Neural progenitor cell (in vitro differentiated cells): ENCODE measurements at places on chromosomes 13 and 19.
A peak's percentile ranks its signal among the peaks of the same experiment; 100 is the strongest.

DNA sequence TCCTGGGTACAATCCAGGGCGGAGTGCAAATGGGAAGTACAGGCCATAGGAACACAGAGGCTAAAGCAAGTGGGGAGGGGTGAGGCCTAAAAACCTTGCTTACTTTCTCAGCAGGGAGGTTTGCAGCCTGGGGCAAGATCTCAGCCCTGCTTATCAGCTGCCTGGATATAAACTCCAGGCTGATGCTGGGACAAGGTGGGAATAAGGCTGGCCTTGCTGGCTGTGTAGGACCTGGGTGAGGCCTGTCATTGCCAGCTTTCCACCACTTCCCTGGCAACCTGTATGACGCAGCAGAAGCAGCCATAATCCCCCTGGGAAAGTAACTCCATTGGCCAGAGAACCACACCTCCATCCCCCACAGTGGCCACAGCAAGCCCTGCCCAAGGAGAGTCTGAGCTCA lies 279.1 kb upstream of the ATXN8OS start:
- DNase-seq = no peak

GRCh38 chr13:85665286-85665685 lies 133.9 kb downstream of the SLITRK6 start:
- DNase-seq = no peak

DNA sequence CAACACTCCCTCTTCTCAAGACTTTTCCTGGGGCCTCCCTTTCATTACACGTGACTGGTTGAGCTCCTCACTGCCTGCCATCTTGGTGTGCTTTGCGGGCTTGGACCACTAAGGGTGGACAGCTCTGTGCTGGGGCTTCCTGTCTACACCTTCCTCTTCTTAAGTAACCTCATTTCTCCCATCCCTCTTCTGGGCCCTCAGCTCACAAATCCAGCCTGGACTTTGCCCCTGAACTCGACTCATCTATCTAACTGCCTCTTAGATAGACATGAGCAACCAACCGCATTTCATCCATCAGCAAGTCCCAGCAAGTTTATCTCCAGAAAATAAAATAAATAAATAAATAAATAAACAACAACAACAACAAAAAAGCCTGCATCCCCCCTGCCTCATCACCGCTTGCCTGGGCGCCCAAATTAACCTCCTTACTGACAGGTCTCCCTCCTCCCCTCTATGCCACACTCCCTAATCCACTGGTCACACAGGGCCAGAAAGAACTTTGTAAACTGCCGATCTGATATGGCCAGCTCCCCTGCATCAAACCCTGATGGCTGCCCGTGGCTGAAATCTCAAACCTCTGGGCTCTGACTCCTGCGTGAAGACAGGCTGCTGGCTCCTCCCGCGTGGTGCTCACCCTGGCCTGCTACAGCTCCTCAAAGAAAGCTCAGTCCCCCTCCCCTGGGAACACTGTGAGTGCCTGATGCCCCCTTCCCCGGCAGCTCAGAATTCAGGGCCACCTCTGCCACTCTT lies 7.8 kb downstream of the ISOC2 start:
- no peak for DNase-seq

- DNase-seq = no peak
These were observed 194.0 kb downstream of the NDFIP2 start for GRCh38 chr13:79674765-79675515.

- peak; percentile 74 for DNase-seq
These were observed 500 bp downstream of the ZFP30 start for GRCh38 chr19:37654629-37655300.

- DNase-seq = no peak
These were observed 33.7 kb downstream of the SUGT1 start for GRCh38 chr13:52686376-52686775.

DNA sequence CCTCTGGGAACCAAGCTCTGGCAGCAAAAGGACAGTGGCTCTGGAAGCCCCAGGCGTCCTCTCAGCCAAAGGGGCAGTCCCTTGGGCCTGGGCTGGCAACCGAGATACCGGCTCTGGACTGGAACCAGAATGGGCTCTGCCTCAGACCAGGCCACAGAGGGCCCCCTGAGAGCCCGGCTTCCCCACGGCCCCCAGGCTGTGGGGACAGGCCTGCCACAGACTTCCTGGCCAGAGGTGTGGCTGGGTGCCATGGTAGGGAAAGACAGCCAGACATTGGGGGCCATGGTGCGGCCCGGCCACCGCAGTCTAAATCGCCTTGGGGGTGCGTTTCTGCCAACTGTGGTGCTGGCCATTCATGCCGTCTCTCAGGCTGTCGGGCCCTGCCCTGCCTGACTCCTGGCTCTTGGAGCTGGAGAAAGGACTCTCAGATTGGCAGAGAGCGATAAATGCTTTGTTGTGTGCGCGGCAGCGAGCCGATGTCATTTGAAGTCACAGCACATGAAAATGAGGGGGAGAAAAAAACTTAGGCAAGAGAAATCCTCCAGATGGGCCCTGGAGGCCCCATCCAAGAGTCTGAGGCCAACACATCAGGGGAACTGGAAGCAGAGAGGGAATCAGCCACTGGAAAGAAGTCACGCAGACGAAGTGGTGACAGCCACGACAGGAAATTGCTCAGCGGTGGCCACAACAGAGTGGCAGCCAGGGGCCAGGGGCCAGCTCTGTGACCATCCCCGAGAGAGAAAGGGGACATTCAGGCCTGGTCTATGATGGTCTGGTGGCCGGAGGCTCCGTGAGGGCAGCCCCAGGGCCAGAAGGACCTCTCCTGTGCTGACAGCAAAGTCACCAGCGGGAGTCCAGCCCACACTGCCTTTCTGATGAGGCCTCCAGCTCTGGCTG lies 26.5 kb downstream of the SH3GL1 start:
- no peak for DNase-seq

GRCh38 chr19:547836-548720 lies 4.2 kb downstream of the GZMM start:
- DNase-seq = no peak

- no peak for DNase-seq
These were observed 24.2 kb downstream of the NEK5 start for GRCh38 chr13:52104624-52105023.

GRCh38 chr19:6590827-6591319 lies at the start of gene CD70:
CD70 (minus strand) TSS chr19:6591150; CDS start chr19:6591002, 148 bp downstream.
- peak; percentile 80 for DNase-seq
